Immature natural killer cell (primary cell): ENCODE measurements at places on chromosomes 7 and 10. TPM values are rescaled to one million over a fixed set of nuclear protein-coding genes. Genes with fewer than 3 reads are reported as not detected.

Gene NOS3
- polyA plus RNA-seq: 2.4 TPM

Gene PLAC9
- not detected for polyA plus RNA-seq

Gene CC2D2B
- 0.25 TPM for polyA plus RNA-seq

Gene SPDYE5
- polyA plus RNA-seq: not detected

Gene MRC1
- not detected for polyA plus RNA-seq

Gene EGR2
- 0.80 TPM for polyA plus RNA-seq

Gene GSDME
- polyA plus RNA-seq: not detected

DNA sequence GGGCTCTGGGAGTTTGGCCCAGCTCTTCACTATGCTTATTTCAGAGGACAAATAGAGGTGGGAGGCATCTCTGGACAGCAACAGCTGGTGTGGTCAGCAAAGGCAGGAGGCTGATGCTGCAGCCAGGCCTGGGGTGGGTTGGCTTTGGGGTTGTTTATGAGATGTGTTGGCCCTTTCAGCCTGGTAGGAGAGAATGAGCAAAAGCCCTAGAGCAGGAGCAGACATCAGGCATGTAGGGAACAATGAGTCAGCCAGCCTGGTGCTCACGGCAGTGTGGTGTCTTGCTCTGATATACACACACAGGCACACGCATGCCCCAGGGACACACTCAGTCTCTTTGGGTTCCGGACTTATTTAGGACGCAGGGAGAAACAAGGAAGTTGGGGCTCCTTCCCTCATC lies 157.1 kb downstream of the PRKCQ start:
- no peak overlapping the region for H3K27ac ChIP-seq
- peaks cover 15% of the 10 kb centered on the region for H3K27me3 ChIP-seq
- peaks cover 22% of the 10 kb centered on the region for H3K36me3 ChIP-seq
- no peak overlapping the region for H3K4me3 ChIP-seq

DNA sequence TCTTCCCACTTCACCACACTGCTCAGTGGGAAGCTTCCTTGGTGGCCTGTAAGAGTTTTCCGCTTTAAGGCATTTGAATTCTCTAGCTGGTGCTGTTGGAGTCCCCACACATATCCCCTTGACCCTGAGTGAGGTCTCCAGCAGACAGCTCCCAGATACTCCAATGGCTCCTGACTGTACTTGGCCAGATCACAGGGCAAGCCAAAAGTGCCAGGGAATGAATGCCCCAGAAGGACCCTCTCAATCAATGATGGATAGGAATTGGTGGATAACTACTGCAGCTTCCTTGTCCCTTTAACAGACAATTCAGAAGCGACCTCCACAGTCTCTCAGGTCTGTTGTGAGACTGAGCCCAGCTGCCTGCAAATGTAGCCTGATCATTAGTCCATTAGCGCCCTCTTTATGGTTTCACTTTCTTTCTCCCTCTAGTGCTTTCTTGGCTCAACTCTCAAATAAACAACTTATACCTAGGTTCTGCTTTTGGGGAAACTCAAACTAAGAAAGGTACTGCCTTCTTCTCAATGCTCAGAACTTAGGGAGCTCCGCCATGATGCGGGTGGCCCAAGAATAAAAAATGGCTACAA lies 283.0 kb downstream of the TCF7L2 start:
- H3K4me3 ChIP-seq: no peak overlapping the region
- H3K36me3 ChIP-seq: no peaks in the 10 kb centered on the region
- no peak for DNase-seq
- no peak overlapping the region for H3K27ac ChIP-seq

DNA sequence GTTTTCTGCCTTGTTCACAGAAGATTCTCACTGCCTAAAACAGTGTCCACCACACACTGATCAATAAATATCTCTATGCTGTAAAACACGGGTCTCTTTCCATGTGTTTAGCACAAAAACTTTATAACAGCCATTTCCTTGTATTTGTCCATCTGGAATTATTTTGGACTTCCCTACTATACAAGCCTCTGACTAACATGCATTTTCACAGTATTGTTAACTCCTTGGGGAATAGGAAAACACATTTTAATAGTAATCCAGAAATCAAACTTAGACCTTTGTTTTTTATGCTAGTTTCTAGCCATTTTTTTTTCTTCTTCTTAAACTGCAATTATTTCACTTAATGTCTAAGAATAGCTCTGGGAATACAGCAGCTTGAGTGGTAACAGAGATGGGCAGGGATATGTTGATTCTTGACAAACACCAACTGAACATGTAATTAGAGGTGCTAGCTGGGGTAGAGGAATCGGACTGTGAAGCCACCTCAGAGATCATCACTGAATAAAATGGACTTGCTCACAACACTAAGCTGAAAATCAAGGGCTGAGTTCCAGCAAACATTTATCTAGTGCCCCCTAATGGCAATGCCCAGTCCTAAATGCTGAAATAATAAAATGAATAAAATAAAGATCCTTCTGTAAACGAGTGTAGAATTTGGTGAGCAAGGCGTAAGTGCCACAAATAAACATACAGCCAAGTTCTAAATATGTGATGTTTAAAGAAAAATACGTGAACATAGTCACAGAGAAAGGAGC lies 593.1 kb downstream of the SORCS1 start:
- no peak overlapping the region for H3K4me3 ChIP-seq
- H3K27ac ChIP-seq: no peak overlapping the region
- H3K4me1 ChIP-seq: no peaks in the 10 kb centered on the region
- no peaks in the 10 kb centered on the region for H3K36me3 ChIP-seq
- H3K27me3 ChIP-seq: no peaks in the 10 kb centered on the region

GRCh38 chr7:136492366-136492765 lies 376.1 kb upstream of the CHRM2 start:
- H3K36me3 ChIP-seq: no peaks in the 10 kb centered on the region
- H3K4me1 ChIP-seq: no peaks in the 10 kb centered on the region
- no peak overlapping the region for H3K27ac ChIP-seq
- peaks cover 2% of the 10 kb centered on the region for H3K27me3 ChIP-seq
- H3K4me3 ChIP-seq: no peak overlapping the region
- no peak for DNase-seq

DNA sequence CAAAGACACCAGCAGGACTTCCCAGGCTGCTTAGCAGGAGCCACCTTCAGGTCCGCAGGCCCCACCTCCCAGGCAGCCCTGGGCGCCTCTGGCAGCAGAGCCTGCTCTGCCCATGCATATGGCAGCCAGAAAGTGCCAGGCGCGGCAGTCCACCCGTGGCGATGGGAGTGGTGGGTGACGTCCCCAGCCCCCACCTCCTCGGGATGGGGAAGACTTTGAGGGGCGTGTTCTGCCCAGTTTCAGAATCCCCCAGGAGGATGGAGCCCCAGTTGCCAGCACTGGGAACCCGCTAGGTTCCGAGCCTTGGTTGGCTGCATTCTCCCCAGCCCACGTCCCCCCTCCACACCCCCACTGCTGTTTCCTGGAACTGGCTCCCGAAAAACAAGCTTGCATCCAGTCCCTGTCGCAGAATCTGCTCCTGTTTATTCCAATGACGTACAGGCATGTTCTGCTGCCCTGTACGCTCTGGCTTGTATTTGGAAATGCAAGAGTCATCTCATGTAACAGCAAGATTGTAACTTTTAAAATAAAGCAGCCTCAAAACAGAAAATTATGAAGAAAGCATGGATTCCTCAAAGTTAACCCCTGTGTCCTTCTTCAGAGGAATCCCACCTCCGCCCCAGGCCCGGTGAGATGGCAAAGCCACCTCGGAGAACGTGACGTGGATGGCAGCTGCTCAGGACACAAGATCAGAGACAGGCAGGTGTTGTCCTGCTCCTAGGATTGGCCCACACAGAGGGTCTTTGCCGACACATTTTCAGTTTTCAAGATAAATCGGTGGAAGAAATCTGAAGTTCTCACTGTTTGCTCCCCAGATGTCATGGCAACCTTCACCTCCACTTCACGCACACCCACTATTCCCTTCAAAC lies 87.8 kb upstream of the PPP2R2D start:
- no peaks in the 10 kb centered on the region for H3K4me1 ChIP-seq
- no peaks in the 10 kb centered on the region for H3K36me3 ChIP-seq
- no peak overlapping the region for H3K4me3 ChIP-seq
- H3K27me3 ChIP-seq: peaks cover 5% of the 10 kb centered on the region
- H3K27ac ChIP-seq: no peak overlapping the region

- H3K27ac ChIP-seq: no peak overlapping the region
- DNase-seq: no peak
- peaks cover 10% of the 10 kb centered on the region for H3K36me3 ChIP-seq
Measured at GRCh38 chr7:140327261-140327661, 71.1 kb downstream of the SLC37A3 start.

- no peak overlapping the region for H3K27ac ChIP-seq
- H3K4me3 ChIP-seq: no peak overlapping the region
Measured at GRCh38 chr7:28647076-28647421, 234.7 kb downstream of the CREB5 start.

GRCh38 chr7:95395755-95396135 lies 430 bp downstream of the PON3 start:
- peaks cover 13% of the 10 kb centered on the region for H3K27me3 ChIP-seq
- H3K4me3 ChIP-seq: peak overlapping the region; percentile 56
- H3K4me1 ChIP-seq: peaks cover 11% of the 10 kb centered on the region
- no peaks in the 10 kb centered on the region for H3K36me3 ChIP-seq
- no peak for DNase-seq

DNA sequence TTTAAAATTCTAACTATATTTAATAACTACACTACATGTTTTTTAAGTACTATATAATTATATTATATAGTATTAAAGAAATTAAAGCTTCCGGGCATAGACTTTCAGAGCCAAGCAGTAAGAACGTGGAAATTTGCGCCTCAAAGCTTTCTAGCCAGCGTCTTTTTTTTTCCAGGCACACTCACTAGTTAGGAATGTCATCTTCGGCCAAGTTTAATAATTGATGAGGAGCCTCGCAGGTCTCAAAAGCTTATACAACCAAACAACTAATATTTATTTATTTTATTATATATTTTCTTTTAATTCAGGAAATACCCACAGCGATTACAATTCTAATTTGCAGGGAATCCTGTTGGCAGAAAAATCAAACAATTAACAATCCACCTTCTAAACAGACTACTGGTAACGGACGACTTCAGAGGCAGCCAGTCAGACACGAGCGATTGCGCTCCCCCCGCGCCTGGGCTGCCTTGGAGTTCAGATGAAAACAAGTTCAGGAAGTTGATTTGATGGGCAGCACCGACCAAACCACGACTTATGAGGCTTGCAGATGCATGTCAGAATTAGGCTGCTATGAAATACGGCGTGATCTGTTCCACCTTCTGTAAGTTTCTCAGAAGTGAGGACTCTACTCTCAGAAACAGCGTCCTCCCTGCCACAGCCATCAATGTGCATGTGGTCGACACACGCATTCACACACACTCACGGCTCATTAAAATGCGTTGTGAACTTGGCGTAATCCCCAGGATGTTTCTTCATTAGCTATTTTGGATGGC lies 431.8 kb upstream of the MGMT start:
- H3K4me3 ChIP-seq: peak overlapping the region; percentile 65
- DNase-seq: peak; percentile 37
- peaks cover 35% of the 10 kb centered on the region for H3K4me1 ChIP-seq
- peak overlapping the region; percentile 91 for H3K27ac ChIP-seq
- H3K27me3 ChIP-seq: peaks cover 27% of the 10 kb centered on the region

DNA sequence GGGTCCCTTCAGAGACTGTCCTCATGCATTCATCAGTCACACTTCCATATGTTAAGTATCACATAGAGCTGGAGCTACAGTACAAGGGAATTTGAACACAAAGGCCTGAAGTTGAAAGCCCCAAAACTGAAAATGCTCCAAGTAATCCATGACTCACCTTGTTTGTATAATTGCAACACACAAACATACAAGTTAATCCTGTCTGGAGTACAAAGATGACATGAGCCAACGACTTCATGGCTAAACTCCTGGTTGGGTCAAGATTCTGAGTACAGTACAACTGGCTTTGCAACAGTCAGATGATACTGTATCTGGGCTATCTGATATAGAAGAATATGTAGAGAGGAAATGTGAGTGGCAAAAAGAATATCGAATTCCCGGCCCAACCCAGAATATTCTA lies 73.1 kb upstream of the AASS start:
- no peaks in the 10 kb centered on the region for H3K36me3 ChIP-seq
- no peak overlapping the region for H3K27ac ChIP-seq
- DNase-seq: no peak
- no peaks in the 10 kb centered on the region for H3K27me3 ChIP-seq

GRCh38 chr10:104872691-104873090 lies 231.6 kb downstream of the SORCS3 start:
- H3K27ac ChIP-seq: no peak overlapping the region
- H3K36me3 ChIP-seq: peaks cover 3% of the 10 kb centered on the region
- no peaks in the 10 kb centered on the region for H3K4me1 ChIP-seq
- DNase-seq: no peak

GRCh38 chr7:138898255-138898654 lies 82.9 kb downstream of the KIAA1549 start:
- DNase-seq: no peak
- peaks cover 4% of the 10 kb centered on the region for H3K27me3 ChIP-seq
- H3K27ac ChIP-seq: no peak overlapping the region
- no peaks in the 10 kb centered on the region for H3K4me1 ChIP-seq
- no peaks in the 10 kb centered on the region for H3K36me3 ChIP-seq

GRCh38 chr10:102402512-102402896 lies 7.0 kb downstream of the NFKB2 start:
- H3K27me3 ChIP-seq: peaks cover 19% of the 10 kb centered on the region
- H3K4me1 ChIP-seq: peaks cover 8% of the 10 kb centered on the region
- H3K36me3 ChIP-seq: no peaks in the 10 kb centered on the region
- no peak overlapping the region for H3K27ac ChIP-seq
